ENCODE measurements at places on chromosomes 13 and 19. TPM values are rescaled to one million over a fixed set of nuclear protein-coding genes. Genes with fewer than 3 reads are reported as not detected.
A peak's percentile ranks its signal among the peaks of the same experiment; 100 is the strongest.

DNA sequence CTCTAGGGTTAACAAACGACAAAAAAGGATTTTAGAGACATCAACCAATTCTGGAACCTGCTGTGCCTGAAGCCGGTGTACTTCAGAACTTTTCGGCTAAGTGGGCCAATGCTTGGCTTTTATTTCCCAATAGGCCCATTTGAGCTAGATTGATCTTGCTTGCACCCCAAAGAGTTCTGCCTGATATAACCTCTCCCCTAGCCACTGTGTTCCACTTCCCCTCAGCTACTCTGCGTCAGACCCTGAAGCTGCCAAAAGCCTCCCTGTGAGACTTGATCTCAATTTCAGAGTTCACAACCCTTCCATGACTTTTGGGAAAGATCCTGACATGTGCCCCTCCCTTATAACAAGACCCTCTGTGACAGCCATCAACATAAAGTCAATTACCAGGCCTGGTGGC lies 5.6 kb upstream of the SIGLEC14 start:
- H3K36me3 ChIP-seq, result no peaks in the 10 kb centered on the region
- no peak overlapping the region for H3K4me3 ChIP-seq
- no peak for DNase-seq
- no peaks in the 10 kb centered on the region for H3K4me1 ChIP-seq

GRCh38 chr13:27601803-27602202 lies 18.5 kb downstream of the LNX2 start:
- peaks cover 10% of the 10 kb centered on the region for H3K4me1 ChIP-seq
- H3K36me3 ChIP-seq, result no peaks in the 10 kb centered on the region

UNC13A gene
- polyA plus RNA-seq, result not detected

GRCh38 chr19:6033744-6034264 lies 55.9 kb upstream of the RANBP3 start:
- H3K27me3 ChIP-seq, result no peaks in the 10 kb centered on the region
- no peaks in the 10 kb centered on the region for H3K4me1 ChIP-seq
- DNase-seq, result no peak
- no peaks in the 10 kb centered on the region for H3K36me3 ChIP-seq

- no peaks in the 10 kb centered on the region for H3K36me3 ChIP-seq
- H3K27ac ChIP-seq, result peak within 1 kb of the TSS; percentile 96
- H3K4me1 ChIP-seq, result peaks cover 35% of the 10 kb centered on the region
- H3K4me3 ChIP-seq, result peak within 1 kb of the TSS; percentile 91
- DNase-seq, result peak; percentile 70
- H3K27me3 ChIP-seq, result no peaks in the 10 kb centered on the region
Observed at GRCh38 chr19:46860846-46861690, at the start of gene ARHGAP35. ARHGAP35 (plus strand) TSS chr19:46860997; CDS start chr19:46918676, 57,679 bp downstream.

DNA sequence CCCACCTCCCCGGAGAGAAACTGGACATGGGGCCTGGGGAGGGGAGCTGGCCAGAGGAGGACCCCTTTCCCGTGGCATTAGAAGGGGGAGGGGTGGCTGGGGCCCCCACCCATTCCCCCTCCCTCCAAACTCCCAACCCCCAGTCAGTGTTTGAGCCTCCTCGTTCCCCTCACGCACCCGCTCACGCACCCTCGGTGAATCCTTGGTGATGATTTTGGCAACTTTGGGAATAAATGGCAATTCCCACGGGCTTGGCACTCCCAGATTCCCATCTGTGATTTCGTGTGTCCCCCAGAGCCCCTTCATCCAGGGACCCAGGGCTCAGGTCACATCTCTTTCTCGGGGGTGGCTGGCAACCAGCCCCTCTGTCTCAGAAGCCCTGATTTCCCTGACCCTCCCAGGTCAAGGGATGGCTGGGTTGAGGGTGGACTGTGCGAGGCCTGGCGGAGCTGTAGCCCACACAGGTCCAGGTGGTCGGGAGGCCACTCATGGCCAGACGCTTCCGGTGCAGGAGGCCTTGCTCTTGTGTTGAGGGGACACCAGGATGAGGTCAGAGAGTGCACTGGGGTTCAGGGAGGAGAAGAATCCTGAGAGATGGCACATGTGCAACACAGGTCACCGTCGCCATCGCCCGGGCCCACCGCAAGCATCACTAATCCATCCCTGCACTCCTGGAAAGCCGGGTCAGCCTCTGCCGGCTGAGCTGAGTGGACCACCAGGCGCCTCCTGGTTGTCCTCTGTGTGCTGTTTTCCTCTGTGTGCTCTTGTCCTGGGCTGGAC lies 20.7 kb downstream of the EPN1 start:
- H3K4me1 ChIP-seq, result no peaks in the 10 kb centered on the region
- H3K4me3 ChIP-seq, result no peak overlapping the region
- no peak for DNase-seq
- H3K36me3 ChIP-seq, result no peaks in the 10 kb centered on the region

- H3K27me3 ChIP-seq, result no peaks in the 10 kb centered on the region
- peak; percentile 4 for DNase-seq
- no peaks in the 10 kb centered on the region for H3K36me3 ChIP-seq
- H3K4me3 ChIP-seq, result no peak overlapping the region
- no peaks in the 10 kb centered on the region for H3K4me1 ChIP-seq
- no peak overlapping the region for H3K27ac ChIP-seq
Observed at GRCh38 chr19:1991018-1991913, 24.2 kb downstream of the BTBD2 start.

- H3K36me3 ChIP-seq, result no peaks in the 10 kb centered on the region
- DNase-seq, result no peak
- no peaks in the 10 kb centered on the region for H3K4me1 ChIP-seq
- no peak overlapping the region for H3K27ac ChIP-seq
- H3K27me3 ChIP-seq, result no peaks in the 10 kb centered on the region
- H3K4me3 ChIP-seq, result no peak overlapping the region
Observed at GRCh38 chr13:43934273-43934672, 54.6 kb downstream of the LACC1 start.

GRCh38 chr13:33611121-33611805 lies 206.7 kb upstream of the RFC3 start:
- H3K36me3 ChIP-seq, result no peaks in the 10 kb centered on the region
- H3K27ac ChIP-seq, result no peak overlapping the region
- DNase-seq, result no peak
- no peak overlapping the region for H3K4me3 ChIP-seq

DNA sequence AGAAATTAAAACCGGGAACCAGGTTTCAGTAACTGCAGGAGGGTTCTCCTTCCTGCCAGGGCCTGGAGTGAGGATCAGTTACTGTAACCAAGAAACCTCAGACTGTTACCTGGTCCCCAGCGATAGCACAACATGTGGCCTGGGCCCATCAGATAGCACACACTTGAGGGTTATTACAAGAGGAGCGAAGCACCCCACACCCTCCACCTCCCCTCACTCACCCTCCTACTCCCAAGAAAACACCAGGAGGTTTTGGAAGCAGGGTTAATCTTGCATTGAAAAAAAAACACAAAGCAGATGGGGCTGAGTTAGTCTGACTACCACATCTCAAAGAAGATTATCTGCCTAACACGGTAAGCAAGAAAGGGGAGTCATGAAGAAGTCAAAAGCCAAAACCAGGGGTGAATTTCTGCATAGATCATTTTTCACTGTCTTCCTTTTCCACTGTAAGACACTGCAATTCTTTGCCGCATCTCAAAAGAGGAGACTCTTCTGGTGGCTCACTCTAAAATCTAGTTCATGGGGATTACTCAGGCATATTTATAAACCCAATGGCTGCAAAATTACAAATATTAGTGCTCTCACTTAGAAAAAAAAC lies 75.9 kb upstream of the DOCK9 start:
- no peak for DNase-seq
- H3K27me3 ChIP-seq, result no peaks in the 10 kb centered on the region
- peaks cover 5% of the 10 kb centered on the region for H3K4me1 ChIP-seq

- DNase-seq, result no peak
- no peaks in the 10 kb centered on the region for H3K36me3 ChIP-seq
- H3K4me1 ChIP-seq, result no peaks in the 10 kb centered on the region
- H3K27ac ChIP-seq, result no peak overlapping the region
- H3K4me3 ChIP-seq, result no peak overlapping the region
- no peaks in the 10 kb centered on the region for H3K27me3 ChIP-seq
Observed at GRCh38 chr13:66102864-66103263, 1127.3 kb downstream of the PCDH9 start.

DNA sequence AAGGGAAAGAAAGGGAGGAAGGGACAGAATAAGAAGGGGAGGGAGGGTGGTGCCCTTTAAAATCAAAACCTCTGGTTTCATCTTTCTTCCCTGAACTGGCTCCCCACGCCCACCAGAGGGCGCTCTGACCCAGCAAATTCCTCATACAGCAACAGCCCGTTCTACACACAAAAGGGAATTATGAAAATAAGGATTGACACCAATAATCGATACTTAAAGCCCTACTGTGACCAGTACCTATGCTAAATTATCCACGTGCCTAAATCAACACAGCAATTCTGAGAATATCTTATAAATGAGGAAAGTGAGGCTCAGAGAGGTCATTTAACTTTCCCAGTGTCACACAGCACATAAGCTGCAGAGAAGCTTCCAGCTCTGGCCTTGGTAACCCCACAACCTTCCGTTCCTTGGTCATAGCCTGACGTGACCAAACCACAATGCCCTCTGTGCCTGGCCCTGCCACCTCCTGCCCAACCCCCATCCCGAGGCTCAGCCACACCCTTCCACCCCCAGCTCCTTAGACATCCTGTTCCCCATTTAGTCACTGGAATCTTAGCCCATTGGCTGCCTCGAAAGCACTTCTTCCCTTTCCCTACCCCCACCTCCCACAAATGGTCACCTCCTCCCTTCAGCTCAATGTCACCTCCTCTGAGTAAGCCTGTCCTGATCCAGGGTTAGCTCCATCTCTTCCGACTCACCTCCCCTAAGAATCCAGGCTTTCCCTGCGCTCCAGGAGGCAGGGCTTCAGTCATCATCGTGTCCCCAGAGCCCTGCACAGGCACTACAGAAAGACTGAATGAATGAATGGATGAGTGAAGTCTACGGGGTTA lies 34.2 kb upstream of the PNMA8B start:
- H3K27ac ChIP-seq, result no peak overlapping the region
- H3K36me3 ChIP-seq, result no peaks in the 10 kb centered on the region
- peak; percentile 62 for DNase-seq
- H3K4me1 ChIP-seq, result no peaks in the 10 kb centered on the region
- H3K27me3 ChIP-seq, result no peaks in the 10 kb centered on the region

GRCh38 chr13:50191004-50191403 lies 175.8 kb downstream of the KCNRG start:
- peaks cover 4% of the 10 kb centered on the region for H3K4me1 ChIP-seq
- H3K27me3 ChIP-seq, result no peaks in the 10 kb centered on the region
- no peak overlapping the region for H3K27ac ChIP-seq
- DNase-seq, result no peak

GRCh38 chr19:45865269-45865948 lies 1.3 kb downstream of the FOXA3 start:
- peak overlapping the region; percentile 51 for H3K27ac ChIP-seq
- H3K4me1 ChIP-seq, result peaks cover 6% of the 10 kb centered on the region
- no peak overlapping the region for H3K4me3 ChIP-seq
- H3K27me3 ChIP-seq, result peaks cover 13% of the 10 kb centered on the region
- no peak for DNase-seq

ZNF534 gene
- polyA plus RNA-seq, result not detected
